ENCODE measurements at places on chromosomes 12 and 14.

DNA sequence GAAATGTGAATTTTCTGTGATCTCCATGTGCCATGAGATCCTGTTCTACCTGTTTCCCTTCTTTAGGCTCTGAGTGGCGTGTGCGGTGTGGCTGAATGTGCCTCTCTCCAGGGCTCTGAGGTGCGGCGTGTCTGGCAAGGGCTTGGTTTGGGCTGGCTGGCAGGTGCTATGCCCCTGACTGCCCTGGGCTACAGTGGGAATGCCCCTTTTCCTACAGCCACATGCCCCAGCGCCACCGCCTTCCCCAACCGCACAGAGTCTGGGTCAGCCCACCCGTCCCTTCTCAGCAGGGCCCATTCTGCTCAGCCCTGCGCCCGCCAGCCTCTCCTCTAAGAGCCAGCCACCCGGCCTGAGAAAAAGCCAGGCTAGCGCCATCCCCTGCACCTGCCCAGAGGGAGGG is 24.7 kb downstream of the BTBD6 start:
- DNase-seq: no peak

DNA sequence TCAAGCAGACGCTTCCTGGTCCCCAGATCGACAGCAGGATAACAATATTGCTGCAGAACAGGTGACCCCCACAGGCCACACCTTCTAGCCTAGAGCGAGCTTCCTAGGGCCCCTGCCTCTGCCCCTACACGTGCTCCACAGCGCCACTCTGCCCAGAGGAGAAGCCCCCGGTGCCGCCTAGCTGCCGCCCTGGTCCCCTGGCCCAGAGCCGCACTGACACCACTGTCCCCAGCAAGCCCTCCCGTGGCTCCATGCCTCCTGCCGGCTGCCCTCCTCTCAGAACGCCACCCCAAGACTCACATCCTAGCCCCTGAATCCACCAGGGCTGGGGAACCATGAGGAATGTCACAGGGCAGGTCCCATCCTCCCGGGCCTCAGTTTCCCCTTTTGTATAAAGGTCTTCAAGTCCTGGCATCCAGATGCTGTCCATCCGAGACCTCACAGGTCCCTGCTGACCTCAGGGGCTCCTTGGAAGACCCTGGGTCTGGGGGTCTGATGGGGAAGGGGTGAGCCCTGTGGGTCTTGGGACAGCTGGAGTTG is 31.0 kb downstream of the JAG2 start:
- no peak for DNase-seq

GRCh38 chr12:67871231-67871630 is 118.0 kb upstream of the IFNG-AS1 start:
- no peak for DNase-seq

DNA sequence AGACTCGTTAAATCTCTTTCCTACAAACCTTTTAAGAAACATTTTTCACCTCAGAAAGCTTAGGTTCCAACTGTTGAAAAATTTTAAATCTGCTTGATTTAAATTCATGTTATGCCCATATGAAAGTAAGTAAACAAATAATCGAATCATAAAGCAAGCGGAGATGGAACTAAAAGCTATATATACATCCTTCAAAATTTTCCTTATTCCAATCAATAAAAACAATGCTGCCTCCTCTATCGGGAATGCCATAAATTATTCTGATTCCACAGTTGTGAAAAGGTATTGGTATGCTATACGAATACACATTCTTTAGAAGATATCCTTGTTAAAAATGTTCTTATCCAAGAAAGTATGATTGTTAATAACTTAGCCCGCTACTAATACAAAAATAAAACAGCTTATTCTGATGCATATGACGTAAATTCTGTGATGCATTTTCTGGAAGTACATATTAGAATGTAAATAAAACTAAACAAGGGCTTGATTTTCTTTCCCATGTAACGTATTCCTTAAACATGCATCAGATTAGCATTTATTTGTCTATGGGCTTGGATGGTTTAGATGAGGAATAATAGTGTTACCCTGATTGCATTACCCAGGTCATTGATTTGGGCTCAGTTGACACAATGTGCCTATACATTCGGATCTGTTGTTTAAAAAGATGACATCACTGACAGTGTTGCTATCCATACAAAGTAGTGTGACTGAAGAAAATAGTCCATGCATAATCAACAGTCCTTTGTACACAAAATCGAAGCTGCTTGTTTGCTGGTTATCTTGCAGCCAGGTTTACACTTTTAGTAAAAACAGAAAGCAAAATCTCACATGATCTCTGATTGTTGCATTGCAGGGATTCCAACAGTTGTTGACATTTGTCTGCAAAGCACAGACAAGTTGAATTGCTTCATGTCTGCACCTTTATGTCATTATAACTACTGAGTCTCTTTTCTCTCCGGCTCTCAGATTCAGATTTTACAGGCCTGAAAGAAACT is 656 bp upstream of the DTD2 start:
- DNase-seq: no peak

DNA sequence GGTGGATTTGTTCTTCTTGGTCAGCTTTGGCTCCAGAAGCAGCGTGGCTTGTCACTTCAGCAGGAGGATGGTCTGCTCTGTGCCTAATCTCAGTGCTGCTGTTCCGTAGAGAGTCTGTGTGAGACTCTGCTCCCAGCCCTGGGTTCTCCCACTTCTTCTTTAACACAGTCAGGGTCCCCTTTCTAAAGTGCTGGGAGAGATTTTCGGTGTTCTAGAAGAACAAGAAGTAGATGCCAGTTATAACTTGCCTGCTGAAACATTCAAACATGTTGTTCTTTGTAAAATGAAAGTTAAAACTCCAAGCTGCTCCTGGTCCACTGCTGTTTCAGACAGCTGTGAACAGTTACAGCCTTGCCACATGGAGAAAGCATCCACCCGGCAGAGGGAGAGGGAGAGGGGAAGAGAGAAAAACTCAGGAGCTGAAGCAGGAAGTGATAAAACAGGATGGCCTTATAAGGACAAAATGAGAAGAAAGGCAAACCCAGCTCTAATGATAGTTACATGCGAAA is 55.2 kb upstream of the CERS5 start:
- DNase-seq: peak; percentile 69

- no peak for DNase-seq
Measured at GRCh38 chr12:125509195-125509594, 444.0 kb downstream of the AACS start.

DNA sequence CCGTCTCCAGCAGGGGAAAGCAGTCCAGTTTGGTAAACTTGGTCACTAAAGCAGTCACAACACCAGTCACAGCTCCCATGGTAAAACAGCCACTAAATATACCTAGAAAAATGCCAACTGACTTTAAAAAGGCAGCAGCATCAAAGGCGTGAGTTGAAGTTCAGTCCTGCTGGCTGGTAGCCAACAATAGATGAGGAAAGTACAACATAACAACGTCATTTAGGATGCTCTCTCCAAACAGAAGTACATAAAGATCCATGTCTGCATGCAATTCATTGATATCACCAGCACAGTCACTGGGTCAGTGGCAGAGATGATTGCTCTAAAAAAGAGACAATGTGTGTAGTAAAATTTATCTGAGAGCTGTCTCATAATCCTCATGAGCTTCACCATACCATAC is 59.3 kb upstream of the TMPO start:
- no peak for DNase-seq

DNA sequence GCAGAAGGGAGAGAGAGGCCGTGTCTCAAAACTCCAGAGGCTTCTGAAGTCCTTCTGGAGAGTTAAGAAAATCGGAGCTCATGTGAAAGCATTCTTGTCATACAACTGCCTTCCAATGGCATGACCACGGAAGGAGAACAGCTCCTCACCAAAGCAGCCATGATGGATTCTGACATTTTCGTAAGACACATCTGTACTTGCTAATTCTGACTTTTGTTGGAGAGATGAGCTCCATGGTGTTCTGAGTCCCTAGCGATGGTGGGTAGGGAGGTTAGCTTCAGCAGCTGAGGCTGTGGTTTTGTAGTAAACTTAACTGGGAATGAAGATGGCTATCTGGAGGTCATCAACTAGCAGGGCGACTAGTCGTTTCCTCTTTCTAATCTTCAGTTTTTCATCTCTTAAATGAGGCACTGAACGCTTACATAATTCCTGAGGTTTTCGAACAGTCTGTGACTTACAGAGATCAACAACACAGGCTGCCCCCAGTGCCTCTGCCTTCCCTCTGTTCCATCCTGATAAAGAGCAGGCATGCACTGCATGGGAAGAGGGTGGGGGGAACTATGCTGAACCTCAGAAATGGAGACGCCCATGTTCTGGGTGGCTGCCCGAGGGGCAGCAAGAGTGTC is 28.6 kb upstream of the DICER1 start:
- DNase-seq: no peak
